ENCODE measurements at places on chromosomes 7 and 10.

DNA sequence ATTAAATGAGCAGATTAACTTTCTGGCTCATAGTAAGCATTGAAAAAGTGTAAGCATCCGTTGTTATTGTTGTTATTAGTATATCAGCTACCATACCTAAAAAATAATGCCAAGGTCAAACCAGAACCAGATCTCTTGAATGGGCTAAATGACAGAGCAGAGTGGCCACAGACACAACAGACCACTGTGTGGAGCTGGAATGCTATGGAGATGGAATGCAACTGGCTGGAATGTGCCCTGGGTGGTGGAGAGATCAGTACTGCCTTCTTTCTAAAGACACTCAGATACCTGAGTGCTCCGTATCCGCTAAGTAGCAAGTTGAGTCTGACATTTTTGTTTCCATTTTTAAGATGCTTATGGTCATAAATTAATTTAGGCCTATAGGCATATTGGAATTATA lies 20.5 kb upstream of the DNAJB12 start:
- no peak for DNase-seq

- DNase-seq, result peak; percentile 22
These were observed 132.7 kb downstream of the KCNMA1 start for GRCh38 chr10:77504873-77505257.

- no peak for DNase-seq
These were observed 28.8 kb downstream of the TSPAN15 start for GRCh38 chr10:69480068-69480412.

- DNase-seq, result no peak
These were observed 53.0 kb upstream of the OPALIN start for GRCh38 chr10:96411716-96412320.

GRCh38 chr7:101975046-101975445 lies 157.6 kb downstream of the CUX1 start:
- no peak for DNase-seq

DNA sequence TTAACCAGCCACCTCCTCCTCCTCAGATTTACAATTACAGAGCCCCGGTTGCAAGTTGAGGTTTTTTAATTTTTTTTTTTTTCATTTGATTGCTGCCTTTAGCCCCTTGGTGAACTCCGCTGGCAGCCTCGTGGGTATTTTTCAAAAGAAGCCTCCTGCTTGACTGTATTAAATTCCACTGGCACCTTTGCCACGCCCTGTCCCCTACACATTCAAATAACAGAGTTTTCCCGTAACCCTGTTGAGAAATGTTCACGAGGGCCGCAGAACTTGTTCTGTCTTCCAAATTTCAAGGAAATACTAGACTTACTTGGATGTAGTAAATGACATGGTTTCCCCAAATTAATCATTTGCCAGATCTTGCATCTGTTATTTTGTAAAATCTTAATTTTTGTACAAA lies 167.0 kb downstream of the ARID5B start:
- DNase-seq, result no peak

GRCh38 chr7:40165216-40165615 lies 30.4 kb downstream of the SUGCT start:
- DNase-seq, result no peak
